ENCODE measurements at places on chromosomes 7 and 10. TPM values are rescaled to one million over a fixed set of nuclear protein-coding genes. Genes with fewer than 3 reads are reported as not detected.
A peak's percentile ranks its signal among the peaks of the same experiment; 100 is the strongest.

- DNase-seq = peak; percentile 79
Observed at GRCh38 chr7:102991540-102992214, 78.9 kb downstream of the LRRC17 start.

DNA sequence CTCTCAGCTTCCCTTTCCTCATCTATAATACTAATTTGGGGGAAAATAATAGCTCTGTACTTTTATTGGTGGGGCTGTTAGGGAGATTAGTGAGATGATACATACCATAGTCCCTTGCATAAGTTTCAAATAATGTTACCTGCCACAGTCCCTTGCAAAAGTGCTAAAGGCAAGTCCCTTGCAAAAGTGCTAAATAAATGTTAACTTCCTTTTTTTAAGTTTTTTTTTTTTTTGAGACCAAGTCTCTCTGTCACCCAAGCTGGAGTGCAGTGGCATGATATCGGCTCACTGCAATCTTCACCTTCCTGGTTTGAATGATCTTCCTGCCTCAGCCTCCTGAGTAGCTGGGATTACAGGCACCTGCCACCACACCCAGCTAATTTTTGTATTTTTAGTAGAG lies 43.4 kb upstream of the SRGN start:
- DNase-seq = no peak

GRCh38 chr10:11593612-11594011 lies 17.8 kb downstream of the USP6NL start:
- DNase-seq = no peak

GRCh38 chr10:17122726-17123661 lies 6.6 kb downstream of the CUBN start:
- no peak for DNase-seq

DNA sequence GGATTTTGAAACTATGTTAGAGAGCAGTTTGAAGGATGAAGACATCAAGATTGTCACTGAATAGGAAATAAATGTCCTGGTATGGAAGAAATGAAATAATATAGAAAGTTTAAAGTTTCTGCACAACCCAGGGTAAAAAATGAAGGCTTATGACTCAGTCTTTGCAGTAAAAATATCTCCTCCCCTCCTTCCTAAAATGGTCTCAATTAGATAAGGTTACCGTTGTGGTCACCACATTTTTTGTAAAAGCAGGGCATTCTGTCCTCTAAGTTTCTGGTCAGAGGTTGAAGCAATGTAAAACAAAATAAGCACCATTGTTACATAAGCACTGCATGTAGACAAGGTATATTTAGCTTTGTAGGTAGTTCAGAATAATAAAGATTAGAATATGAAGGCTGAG lies 403.5 kb downstream of the SUGCT start:
- no peak for DNase-seq

- peak; percentile 15 for DNase-seq
Observed at GRCh38 chr7:27714831-27715444, 25.0 kb upstream of the TAX1BP1 start.

GRCh38 chr10:129942936-129943715 lies 20.9 kb downstream of the EBF3 start:
- peak; percentile 91 for DNase-seq

GRCh38 chr10:32072025-32072800 lies 16.0 kb upstream of the KIF5B start:
- DNase-seq = no peak

GRCh38 chr7:74475987-74476350 lies 22.3 kb downstream of the GTF2IRD1 start:
- DNase-seq = no peak

DNA sequence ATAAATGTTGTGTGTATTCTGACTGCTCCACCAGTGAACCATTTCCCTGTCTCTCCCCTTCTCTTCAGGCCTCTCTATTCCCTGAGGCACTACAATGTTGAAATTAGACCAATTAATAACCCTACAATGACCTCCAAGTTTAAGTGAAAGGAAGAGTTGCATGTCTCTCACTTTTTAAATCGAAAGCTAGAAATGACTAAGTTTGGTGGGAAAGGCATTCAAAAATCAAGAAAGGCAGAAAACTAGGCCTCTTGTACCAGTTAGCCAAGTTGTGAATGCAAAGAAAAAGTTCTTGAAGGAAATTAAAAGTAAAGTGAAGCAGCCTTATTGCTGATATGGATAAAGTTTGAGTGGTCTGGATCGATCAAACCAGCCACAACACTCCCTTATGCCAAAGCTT lies 198.3 kb upstream of the YAE1 start:
- DNase-seq = no peak

- DNase-seq = peak; percentile 51
Observed at GRCh38 chr7:36490419-36490830, 100.8 kb downstream of the ANLN start.

DNA sequence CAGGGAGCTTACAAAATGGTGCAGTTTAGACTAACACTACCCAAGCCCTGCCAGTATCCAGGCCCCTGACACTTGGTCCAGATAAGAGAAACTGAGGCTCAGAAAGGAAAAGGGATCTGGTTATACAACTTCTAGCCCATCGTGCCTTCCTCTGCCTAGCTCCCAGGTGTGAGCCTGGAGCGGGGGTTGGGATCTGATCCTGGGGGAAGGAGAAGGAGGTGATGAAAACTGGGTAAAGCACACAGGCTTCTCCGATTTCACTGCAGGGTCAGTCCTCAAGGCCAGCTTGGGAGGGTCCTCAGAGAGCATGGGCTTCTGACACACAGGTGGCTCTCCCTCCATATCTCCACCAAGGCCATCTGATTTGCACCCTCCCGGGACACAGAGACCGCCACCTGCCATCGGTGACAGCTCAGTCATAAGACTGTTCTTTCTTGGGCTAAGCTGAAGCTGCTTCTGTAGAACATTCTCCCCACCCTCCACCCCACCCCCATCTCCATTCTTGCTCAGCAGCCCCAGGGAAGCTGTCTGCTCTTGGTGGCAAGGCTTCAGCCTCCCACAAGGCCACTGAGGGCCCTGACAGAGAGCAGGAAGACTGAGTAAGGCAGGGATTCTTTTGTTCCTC lies 16.4 kb downstream of the SRRM3 start:
- no peak for DNase-seq

DNA sequence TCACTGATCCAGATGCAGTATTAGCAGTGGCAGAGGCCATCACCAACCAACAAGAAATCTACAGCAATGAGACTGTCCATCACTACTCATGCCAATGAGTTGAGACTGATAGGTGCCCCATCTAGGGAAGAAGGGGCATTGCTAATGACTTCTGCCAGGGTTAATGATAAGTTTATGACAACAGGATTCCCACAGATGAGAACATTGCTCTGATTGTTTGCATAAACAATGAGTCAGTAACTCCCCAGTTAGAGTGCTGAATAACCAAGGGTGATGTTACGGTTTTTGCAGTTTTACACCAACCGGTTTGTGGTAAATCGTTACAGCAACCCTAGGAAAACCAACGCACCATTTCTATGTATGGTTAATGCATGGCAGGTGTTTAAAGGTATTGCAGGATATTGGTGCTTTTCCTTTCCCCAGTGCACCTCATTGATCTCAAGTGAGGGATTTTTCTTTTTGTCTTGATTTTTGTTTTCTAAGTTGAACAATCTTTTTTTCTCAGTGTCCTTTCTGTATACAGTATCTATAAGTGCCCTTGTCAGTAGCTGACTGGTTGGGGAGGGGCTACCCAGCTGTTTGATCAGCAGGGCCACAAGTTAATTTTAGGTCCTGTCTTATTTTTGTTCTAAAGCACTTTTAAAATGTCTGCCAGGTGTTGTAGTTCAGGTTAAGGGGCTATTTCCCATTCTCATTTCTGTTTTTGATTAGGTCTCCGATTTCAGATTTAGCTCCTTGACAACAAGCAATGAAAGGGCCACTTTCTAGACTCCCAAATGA lies 3.9 kb upstream of the CSGALNACT2 start:
- DNase-seq = no peak

DNA sequence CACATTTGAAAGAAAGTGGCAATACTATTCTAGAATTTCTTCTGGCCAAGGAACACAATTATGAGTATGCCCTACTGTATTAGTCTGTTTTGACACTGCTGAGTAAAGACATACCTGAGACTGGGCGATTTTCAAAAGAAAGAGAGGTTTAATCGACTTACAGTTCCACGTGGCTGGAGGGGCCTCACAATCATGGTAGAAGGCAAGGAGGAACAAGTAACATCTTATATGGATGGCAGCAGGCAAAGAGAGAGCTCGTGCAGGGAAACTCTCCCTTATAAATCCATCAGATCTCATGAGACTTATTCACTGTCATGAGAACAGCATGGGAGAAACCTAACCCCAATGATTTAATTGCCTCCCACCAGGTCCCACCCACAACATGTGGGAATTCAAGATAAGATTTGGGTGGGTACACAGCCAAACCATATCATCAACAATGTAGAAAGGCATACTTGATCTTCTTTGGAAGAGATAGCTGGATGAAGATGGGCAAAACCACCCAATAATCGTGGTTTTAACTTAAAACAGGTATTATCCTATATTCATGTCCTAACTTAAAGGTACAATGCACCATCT lies 113.9 kb downstream of the ETV1 start:
- DNase-seq = no peak

GRCh38 chr7:38673795-38674194 lies 42.6 kb upstream of the AMPH start:
- DNase-seq = peak; percentile 29

- DNase-seq = peak; percentile 92
Observed at GRCh38 chr10:70478191-70479164, at the start of gene PALD1. Gene PALD1, plus strand, starts transcription at chr10:70478767. Its CDS starts 47,185 bp downstream, at chr10:70525952.

DNA sequence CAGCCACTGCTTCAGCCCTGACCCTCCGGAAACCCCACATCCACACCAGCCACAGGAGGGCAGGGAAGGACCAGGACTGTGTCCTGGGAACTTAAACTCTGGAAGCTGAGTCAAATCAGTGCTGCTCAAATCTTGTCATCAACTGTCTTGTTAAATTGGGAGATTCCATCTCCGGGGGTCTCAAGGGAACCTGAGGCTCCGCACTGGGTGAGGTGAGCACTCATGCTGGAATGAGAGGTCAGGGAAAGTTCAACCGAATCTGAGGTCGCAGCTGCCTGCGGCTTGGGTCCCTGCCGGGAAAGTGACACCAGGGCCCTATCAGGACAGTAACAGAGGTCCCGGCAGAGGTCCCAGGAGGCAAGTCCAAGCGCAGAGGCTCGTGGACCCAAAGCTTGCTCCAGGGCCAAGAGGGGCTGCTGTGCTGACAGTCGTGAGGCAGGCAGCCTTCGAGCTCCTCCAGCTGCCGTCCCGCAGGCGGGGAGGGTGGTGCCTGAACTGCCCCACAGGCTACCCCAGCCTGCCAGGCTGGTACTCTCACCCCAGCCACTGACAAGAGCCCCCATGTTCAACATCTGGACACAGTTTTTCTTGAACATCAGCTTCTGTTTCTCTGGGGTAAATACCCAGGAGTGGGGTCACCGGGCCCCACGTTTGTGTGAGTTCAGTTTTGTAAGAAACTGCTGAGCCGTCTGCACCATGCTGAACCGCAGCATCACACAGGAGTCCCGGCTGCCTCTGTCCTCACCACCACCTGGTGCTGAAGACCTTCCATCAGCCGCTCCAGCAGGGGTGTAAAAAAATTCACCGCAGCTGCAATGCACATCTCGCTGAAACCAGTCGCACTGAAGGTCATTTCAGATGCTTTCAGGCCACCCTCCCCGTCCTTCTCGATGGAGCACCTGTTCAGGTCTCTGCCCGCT lies 101.0 kb downstream of the DIP2C start:
- DNase-seq = peak; percentile 68

DNA sequence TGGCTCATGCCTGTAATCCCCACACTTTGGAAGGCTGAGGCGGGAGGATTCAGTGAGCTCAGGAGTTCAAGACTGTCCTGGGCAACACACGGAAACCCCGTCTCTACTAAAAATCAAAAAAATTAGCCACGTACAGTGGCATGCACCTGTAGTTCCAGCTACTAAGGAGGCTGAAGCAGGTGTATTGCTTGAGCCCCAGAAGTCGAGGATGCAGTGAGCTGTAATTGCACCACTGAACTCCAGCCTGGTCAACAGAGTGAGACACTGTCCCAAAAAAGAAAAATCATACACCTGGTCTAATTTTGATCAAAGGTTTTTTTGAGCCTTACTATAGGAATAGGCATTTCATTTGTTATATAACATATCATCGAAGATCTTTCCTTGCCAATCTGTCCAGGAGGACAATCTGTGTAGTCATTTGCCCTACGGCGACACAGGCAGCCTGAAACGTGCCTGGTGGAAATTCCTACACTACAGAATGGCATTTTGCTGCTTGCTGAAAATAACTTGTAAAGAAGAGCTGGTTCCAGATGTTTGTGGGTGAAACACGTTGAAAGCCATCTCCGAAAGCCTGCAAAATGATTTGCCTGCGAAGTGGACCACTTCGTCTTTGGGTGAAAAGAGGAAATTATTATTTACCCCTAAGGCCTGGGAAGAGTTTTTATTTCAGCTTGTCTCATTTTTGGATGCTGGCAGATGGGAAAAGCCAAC lies 31.3 kb upstream of the GDI2 start:
- no peak for DNase-seq

- no peak for DNase-seq
Observed at GRCh38 chr7:7271094-7271874, 88.9 kb downstream of the C1GALT1 start.

GRCh38 chr10:91796331-91797047 lies 1.7 kb upstream of the TNKS2 start:
- DNase-seq = peak; percentile 10

- no peak for DNase-seq
Observed at GRCh38 chr7:74412603-74413002, 41.1 kb upstream of the GTF2IRD1 start.

DNA sequence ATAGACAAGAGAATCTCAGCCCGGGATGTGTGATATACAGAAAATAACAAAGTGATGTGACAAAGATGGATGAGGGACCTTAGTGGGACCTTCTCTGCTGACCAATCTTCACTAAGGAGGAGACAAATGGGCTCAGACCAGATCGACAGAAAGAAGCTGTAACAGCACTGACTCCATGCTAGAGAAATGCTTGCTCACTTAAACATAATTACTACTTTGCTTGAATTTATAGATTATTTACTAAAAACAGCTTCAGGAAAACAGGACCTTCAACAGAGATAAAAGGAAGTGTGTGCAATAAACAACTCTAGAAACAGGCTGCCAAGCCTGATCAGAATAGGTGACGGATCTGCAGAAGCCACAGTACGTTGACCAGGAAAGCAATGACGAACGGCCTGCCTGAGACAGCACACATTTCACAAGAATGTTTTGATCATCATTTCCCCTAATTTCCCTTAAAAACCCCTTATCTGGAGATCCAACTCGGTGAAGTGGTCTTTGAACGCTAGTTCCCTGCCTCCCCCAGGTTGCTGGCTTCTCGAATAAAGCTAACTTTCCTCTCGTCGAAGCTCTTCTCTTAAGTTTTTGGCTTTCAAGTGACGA lies 98.4 kb upstream of the STEAP1B start:
- no peak for DNase-seq

DNA sequence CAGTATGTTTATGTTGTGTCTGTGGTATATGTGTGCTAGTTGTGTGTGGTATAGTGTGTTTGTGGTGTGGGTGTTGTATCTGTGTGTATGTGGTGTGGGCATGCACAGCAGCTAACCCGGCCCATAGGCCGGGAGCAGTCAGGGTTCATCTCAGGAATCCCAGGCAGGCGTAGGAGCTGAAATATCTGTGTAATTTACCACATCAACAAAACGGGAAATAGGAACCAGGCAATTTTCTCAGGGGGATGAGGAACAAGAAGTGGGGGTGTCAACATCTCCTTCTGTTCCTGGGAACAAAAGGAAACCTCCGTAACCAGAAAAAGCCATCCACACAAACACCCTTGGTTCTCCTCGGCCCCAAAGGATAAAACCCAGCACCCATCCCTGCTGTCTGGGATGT lies 24.5 kb upstream of the ZNF488 start:
- DNase-seq = no peak

CEP41 gene
- total RNA-seq = 16.3 TPM

RASSF4 gene
- 53.0 TPM for total RNA-seq

C7orf33 gene
- total RNA-seq = 0.27 TPM

PRKCQ gene
- 16.5 TPM for total RNA-seq

FZD1 gene
- total RNA-seq = 12.5 TPM

PARP12 gene
- total RNA-seq = 9.1 TPM

RAMP3 gene
- 6.2 TPM for total RNA-seq
